ENCODE measurements at places on chromosomes 6 and 20.

- no peak for DNase-seq
These were observed 174.9 kb upstream of the PRND start for GRCh38 chr20:4546786-4547185.

GRCh38 chr20:58544286-58544685 lies 29.1 kb upstream of the APCDD1L start:
- DNase-seq, result no peak

GRCh38 chr6:157460182-157460999 lies 79.4 kb downstream of the ZDHHC14 start:
- no peak for DNase-seq

DNA sequence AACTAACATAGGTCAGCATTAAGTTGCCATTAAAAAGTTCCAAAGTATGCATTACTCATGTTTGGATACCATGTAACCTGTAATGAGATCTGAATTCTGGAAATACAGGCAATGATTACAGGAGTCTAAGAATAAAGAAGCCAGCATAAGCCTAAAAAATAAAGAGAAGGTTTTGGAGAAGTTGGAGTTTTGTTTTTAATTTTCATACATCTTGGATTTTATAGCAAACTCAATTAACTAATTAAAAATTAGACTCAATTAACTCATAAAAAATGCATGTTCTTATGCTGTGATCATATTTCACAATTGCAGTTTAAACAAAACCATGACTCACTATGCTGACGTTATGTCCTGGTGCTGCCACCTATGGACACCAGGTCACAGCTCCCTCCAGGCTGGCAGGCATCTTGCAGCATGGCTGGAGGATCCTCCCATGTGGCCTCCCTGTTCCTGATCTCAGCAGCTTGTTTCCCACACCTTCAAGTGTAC lies 648.8 kb upstream of the AGPAT4 start:
- no peak for DNase-seq

GRCh38 chr6:118860880-118861279 lies 33.1 kb upstream of the ASF1A start:
- no peak for DNase-seq

DNA sequence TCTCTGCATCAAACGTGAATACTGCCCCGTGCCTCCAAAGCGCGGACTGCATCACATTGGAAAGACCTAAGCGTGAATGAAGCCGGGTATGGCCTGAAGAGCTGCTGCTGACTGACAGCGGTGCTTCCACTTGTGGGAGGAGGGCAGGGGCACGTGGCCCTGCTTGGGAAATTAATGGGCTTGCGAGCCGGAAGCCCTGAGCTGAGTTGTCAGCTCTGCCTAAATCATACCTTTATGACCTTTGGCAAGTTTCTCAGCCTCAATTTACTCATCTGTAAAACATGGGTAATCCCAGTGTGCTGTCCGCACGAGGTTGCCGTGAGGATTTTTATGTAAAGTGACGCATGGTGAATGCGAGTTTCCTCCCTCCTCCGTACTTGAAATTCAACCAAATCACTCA lies 67.0 kb upstream of the FOXQ1 start:
- DNase-seq, result no peak
